ENCODE measurements at places on chromosomes 5 and 9.

DNA sequence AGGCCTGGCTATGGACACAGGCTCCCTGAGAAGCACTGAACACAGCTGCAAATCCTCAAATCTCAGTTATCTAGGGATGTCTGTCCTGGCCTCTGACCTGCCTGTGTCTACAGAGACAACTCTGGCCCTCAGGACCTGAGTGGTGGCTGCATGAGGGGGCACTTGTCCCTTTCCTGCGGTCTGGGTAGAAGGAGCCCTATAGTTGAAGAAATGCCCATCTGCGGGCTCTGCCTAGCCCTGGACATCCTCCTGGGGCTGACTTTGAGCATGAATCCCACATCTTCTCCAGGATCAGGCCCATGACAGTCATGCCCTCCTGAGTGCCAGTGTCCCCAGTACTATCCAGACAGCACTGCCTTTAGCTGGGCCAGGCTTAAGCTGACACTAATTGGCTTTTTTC, 10.0 kb downstream of the DNAJB5 start:
- DNase-seq, result no peak

- no peak for DNase-seq
Measured at GRCh38 chr5:83740741-83741140, 20.1 kb upstream of the HAPLN1 start.

- DNase-seq, result peak; percentile 56
Measured at GRCh38 chr5:123785162-123786071, 273.4 kb downstream of the CSNK1G3 start.

- no peak for DNase-seq
Measured at GRCh38 chr5:132046880-132047299, 13.6 kb upstream of the IL3 start.

DNA sequence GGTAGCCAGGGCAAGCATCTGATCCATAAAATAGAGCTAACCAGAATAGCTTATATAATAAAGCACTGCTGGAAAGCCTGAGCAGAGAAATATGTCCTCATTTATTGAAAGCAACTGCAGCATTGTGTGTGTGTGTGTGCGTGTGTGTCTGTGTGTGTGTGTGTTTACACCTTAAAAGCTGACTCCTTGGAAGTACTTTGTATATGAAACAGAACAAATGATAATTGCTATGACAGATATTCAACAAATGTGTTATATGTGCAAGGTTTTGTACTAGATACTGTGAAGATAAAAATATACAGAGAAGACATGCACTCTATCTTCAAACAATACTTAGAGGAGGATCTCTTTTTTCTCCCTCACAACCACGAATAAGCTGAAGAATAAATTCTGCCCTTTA, 22.0 kb upstream of the IFNE start:
- DNase-seq, result no peak

DNA sequence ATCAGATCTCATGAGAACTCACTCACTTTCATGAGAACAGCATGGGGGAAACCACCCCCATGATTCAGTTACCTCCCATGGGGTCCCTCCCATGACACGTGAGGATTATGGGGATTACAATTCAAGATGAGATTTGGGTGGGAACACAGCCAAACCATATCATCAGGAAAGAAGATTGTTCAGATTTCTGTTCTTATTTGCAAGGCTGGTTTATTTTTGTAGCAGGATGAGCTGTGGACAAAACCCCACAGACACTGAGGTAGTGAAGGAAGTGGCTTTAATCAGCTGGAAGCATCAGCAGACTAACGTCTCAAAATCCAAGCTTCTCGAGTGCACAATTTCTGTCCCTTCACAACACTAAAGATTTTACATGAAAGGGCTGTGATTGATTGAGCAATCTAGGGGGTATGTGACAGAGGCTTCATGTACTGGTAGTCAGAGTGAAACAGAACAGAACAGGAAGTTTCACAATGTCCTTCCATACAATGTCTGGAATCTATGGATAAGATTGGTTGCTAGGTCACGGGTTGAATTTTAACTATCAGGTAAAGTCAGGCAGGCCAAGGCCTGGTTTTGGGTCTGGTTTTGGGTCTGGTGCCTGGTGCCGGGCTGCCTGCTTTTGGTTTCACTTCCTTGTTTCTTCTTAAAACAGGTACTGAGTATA, 91.3 kb upstream of the ZNF366 start:
- no peak for DNase-seq

DNA sequence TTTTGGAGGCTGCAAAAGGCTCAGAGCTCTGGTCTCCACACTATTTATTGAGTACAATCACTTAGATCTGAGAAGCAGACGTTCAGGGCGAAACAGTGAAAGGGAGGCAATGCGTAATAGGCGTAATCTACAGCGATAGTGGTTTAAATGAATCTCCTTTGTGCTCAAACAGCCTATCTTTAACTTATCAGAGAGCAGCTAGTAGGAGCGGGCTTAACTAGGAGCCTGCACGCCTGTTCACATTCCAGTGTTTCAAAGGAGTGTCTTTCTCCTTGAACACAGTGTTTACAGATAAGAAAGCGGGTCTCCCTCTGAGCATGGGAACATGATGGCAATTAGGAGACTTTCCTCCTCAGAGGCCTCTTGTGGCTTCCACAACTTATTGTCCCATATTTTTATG, 49.4 kb downstream of the AP3B1 start:
- DNase-seq, result no peak

DNA sequence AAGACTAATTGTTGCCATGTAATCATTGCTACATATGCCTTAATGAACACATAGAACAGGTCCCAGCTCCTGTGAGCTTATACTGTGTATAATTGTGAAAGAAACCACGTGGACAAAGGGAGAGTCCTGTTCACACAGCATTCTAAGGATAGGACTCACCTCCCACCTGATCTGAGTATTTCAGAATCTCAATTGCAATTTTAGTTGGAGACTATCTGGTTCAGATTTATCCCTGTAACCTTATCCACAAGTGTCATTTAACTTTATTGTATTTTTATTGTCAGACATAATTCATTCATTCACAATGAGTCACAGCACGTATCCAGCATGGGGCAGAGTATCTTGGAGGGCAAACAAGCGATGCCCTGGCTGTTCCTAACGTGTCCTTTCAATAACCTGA, 448.3 kb downstream of the NTRK2 start:
- DNase-seq, result no peak

DNA sequence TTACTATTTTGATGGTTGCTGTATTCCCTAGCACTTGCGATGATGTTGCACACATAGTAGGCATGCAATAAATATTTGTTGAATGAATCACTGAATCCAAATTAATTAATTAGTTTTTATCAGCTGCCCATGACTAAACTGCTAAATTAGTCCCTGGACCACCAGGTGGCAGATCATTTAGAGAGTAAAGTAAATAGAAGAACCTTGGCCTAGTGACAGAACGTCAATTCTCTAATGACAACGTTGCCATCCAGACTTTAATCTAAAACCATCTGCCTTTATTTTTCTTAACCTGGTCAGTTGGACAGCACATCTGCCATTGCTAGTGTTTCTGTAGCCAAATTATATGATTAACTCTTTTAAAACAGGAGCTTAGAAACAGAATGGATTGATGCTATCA, 457.5 kb downstream of the KIF4B start:
- DNase-seq, result no peak

- no peak for DNase-seq
Measured at GRCh38 chr9:81424431-81424830, 264.9 kb downstream of the TLE1 start.

DNA sequence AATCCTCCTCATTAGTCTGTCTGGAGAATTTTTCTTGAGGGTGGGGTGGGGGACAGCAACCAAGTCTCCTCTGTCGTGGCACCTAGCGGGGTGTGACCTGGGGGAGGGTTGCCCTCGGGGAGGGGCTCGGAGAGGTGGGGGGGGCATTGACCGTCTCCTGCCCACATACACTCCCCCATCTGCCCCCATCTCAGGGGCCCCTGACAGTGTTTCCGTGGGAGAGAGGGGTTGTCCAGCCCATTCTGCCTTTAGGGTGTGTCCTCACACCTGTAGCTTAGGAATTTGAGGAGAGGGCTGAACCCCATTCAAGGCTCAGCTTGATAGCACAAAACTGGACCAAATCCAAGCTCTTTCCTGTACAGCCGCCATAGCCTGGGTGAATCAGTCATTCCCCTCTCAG, 5.9 kb upstream of the CXXC5 start:
- no peak for DNase-seq

DNA sequence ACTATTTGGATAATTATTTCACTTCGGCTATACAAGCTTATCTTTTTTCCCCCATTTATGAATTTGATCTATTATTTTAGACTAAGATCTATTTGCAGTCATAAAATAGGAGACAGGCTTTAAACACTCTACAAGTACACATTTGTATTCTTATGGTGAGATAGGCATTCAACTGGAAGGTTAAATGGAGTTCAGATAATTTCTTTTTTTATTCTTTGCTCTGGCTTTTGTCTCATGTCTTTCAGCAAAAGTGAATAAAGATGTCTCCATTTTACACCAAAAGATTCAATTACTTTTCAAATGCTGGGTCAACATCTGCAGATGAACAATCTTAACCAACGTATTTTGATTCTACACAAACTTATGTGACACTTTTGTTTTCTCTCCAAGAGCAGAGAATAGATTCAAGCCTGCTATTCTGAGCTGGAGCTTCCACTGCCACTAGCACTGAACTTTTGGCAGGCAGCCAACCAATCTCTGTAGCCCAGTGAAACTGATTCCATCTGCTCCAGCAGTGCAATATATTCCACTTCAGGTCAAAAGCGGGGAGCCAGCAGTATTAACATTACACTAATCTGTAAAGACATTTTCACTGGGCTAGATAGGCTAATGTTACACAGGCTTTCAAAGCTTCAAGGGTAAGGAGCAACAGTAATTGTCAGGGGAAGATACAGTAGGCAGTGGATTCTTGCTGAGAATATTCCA, 452.0 kb upstream of the ZNF608 start:
- peak; percentile 56 for DNase-seq

DNA sequence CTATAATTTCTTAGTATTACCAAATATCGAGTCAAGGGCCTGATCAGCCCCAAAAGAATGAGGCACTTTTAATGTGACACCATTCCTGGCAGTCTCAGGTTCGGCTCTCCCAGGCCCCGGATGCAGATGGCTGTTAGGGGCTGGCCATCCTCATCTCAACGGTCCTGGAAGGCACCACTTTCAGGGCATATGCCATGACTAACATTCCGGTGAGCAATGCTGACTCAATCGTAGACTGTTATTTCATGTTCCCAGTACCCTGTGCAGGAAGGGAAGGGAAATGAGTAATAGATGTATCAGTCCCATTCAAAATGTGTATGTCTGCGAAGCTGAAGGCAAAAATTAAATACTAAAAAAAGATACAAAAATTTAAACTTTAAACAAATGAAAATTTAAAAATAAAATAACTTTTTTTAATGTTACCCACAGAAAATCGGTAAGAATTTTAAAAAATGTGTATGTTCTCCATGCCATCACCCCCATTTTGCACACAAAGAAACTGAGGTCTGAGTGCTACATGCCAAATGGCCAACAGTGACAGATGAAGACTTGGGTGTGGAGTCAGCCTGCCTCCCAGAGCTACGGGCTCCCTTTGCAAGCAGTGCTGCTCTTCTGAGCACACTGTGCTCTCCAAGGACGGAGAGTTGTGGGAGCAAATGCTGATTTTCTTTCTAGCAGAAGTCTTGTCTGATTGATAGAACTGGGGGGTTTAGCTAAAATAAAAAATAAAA, 79.0 kb downstream of the GLDC start:
- peak; percentile 86 for DNase-seq

DNA sequence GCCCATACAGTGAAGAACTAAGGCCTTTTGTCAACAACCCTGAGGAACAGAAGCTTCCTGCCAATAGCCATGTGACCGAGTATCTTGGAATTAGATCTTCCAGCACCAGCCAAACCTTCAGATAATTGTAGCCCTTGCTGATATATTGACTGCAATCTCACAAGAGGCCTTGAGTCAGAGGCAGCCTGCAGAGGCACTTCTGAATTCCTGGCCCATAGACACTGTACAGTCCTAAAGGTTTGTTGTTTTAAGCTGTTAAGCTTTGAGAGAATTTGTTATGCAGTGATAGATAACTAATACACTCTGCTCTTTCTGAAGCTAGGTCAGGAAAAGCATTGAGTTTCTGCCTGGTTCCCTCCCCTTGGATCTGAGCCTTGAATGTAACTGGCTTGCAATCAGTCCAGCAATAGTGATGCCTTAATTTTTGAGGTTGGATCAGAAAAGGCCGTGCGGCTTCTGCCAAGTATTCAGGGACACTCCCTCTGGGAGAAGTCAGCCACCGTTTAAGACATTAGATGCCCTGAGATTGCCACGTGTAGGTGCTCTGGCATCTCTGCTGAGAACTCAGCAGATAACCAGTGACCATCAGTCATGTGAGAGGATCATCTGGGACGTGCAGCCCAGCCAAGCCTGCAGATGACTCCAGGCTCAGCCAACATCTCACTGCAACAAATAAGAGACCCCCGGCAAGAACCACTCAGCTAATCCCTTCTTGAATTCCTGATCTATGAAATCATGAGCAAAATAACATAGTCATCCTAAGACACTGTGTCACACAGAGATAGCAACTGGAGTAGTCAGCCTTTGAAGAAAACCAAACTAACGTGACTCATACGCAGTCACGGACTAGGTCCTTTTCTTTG, 126.8 kb upstream of the STC2 start:
- DNase-seq, result peak; percentile 96

GRCh38 chr5:147148715-147149114, 86.1 kb upstream of the STK32A start:
- no peak for DNase-seq

- no peak for DNase-seq
Measured at GRCh38 chr9:121319383-121319780, 50.7 kb downstream of the STOM start.

- DNase-seq, result no peak
Measured at GRCh38 chr5:127820910-127821553, 117.8 kb downstream of the CCDC192 start.

- DNase-seq, result no peak
Measured at GRCh38 chr9:71966601-71967000, 55.2 kb downstream of the C9orf85 start.

DNA sequence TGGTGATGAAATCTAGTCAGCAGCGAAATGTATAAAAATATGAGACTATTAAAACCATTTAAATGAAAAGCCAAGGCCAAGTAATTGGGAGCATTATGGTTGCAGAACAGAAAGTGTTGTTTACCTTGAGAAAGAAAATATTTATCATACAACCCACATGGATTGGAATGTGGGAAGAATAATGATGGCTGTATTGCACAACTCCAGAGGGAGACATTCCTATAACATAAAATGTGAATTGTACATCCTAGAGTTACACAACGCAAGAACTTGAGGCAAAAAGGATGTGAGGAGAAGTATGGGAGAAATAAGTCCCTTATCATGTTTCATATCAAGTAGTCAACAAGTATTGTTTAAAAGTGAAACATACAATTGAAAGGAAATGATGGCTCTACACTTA, 1014.0 kb upstream of the SEMA6A start:
- DNase-seq, result no peak

- no peak for DNase-seq
Measured at GRCh38 chr9:22975951-22976350, 529.3 kb downstream of the DMRTA1 start.
